NCI-H524 treated with DMSO at 0.1 percent for 48 hours (cell line): ENCODE measurements at places on chromosomes 1 and 21.

- no peak for DNase-seq
Observed at GRCh38 chr21:35191754-35192153, 142.7 kb upstream of the RUNX1 start.

DNA sequence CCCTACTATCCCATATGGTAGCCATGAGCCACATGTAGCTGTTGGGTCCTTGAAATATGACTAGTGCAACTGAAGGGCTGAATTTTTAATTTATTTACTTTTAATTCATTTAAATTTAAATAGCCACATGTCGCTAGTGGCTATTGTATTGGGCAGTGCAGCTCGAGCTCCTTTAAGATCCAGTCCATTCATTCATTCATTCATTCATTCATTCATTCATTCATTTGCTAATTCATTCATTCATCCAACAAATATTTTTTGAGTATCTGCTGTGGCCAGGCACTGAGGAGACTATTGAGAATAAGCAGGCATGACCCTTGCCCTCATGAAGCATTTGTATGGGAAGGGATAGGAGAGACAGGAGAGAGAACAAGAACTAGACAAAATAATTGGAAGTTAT, 29.5 kb upstream of the ACOT11 start:
- DNase-seq = no peak

- no peak for DNase-seq
Observed at GRCh38 chr1:53957194-53957818, 11.2 kb downstream of the LRRC42 start.

DNA sequence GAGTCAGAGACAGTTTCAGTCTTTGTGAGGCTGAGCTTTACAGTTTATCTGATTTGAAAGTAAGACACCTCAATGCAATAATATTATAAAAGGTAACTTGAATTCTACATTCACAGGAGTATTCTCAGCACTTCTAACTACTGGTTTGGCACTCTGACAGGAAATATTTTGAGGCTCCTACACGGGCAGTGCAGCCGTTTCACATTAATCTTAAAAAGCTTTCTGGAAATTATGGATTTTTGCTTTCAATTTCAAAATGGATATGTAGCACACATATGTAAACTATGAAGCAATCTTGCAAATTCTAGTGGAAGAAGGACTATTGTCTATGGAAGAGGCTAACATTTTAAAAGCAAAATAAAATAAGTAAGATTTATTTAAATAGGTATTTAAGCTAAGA, 262.9 kb upstream of the SNX7 start:
- DNase-seq = no peak

DNA sequence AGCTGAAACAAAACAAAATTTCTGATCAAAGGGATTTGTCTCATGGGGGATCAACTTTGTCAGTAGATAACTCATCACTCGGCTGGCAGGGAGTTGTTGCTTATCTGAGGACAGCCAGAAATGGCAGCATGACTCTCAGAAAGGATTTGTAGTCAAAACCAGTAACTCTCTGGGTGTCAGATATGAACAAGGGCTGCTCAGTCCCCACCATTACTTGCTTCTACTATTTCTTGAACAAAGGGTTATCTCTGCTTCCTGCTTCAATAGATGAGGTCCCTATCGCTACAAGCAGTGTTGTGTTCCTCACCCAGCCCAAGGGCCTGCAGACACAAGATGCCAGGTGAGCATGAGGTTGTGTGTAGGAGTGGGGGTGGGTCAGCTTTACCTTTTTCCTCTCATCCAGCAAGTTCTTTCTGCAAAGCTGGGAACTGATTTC, 116.2 kb downstream of the PTBP2 start:
- no peak for DNase-seq

GRCh38 chr1:208222376-208223126, 21.6 kb downstream of the PLXNA2 start:
- DNase-seq = no peak

GRCh38 chr1:160362168-160362957, 4.5 kb upstream of the NHLH1 start:
- peak; percentile 95 for DNase-seq

GRCh38 chr21:18985584-18985983, 582.0 kb upstream of the TMPRSS15 start:
- no peak for DNase-seq

- no peak for DNase-seq
Observed at GRCh38 chr1:216785737-216786136, 62.5 kb upstream of the ESRRG start.

DNA sequence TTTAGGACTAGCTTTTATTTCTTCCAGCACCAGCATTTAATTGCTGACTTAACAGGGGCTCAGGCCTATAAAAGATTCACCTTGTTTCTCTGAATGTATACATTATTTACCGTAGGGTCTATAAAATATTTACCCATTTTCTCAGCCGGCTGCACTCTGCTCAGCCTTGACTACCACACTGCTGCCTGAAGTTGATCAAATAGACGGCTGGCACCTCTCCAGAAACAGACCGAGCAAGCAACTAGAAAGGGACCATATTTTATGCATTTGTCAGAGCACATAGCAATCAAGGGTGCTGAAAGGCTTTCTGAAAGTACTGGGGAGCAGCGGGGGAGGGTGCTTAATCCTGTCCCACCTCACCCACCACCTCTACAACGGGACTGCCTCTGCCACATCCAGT, 64.7 kb upstream of the FGGY start:
- no peak for DNase-seq

- no peak for DNase-seq
Observed at GRCh38 chr1:100575406-100575805, 37.5 kb downstream of the GPR88 start.

- peak; percentile 90 for DNase-seq
Observed at GRCh38 chr21:39183272-39184049, at the start of gene PSMG1. Gene PSMG1 (minus strand): TSS chr21:39183451. CDS start chr21:39183385, 66 bp downstream.

DNA sequence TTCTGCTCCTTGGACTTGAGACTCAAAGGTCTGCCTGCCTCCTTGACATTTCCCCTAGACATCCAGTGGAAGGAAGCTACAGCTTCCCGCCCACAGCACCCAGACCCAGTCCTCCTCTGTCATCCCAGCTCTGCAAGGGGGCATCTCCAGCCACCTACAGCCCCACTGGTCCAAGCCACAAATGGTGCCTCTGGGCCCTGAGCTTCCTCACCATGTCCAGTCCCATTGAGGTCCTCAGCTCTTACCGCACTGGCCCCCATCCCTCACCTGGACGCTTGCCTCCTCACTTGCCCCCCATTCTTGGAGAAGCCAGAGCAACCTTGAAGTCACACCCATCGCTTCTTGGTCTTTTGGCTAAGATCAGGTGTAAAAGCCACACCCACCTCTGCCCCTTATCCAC, 13.2 kb downstream of the PODN start:
- DNase-seq = no peak

DNA sequence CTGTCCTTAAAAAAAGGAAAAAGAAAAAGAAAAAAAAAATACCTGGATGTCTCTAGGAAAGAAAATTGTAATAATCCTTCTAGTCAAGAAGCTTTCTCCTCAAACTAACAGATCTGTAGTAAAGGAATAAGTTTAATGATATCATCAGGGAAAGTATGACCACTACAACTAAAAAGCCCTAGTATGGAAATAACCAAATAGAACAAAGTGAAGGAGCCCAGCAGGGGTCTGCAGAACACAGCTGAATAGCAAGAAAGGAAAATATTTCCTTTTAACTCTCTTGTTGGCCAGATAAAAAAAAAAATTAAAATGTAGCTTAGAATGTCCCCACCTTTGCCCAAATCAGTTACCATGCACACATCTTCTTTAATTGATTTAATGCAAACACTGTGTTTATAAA, 43.2 kb downstream of the PRRX1 start:
- no peak for DNase-seq

DNA sequence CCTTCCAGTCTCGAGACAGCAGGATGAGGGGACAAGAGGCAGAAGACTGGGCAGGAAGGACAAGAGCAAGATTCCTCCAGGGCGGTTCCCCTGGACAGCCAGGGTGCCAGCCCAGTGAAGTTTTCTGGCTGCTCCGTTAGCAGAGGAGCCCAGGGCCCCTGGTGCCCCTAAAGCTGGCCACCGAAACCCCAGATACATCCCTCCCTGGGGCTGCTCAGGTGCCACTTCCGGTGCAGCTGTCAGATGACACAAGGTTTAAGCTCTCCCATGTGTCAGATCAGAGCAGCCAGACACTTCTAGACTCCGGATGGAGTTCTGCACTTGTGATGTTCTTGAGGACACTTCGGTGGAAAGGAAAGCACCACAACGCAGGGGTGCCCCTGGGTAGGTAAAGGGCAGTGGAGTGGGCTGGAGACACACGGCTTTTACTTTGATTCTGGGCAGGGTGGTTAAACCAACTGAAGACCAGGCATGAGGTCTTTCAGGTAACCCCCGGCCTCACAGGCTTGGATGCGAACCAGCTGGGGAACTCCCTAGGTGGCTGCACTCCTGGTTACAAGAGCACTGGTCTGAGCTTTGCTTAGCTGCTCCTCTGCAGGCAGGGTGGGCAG, 85.7 kb downstream of the ITPKB start:
- no peak for DNase-seq

- no peak for DNase-seq
Observed at GRCh38 chr1:221740369-221740992, 1.4 kb downstream of the DUSP10 start.
